ENCODE measurements at places on chromosomes 11 and 22.
A peak's percentile ranks its signal among the peaks of the same experiment; 100 is the strongest.

GRCh38 chr22:30265823-30266444, 717 bp downstream of the OSM start:
- peak; percentile 84 for DNase-seq

- DNase-seq, result no peak
Observed at GRCh38 chr22:41920271-41920976, 5.5 kb upstream of the SHISA8 start.

DNA sequence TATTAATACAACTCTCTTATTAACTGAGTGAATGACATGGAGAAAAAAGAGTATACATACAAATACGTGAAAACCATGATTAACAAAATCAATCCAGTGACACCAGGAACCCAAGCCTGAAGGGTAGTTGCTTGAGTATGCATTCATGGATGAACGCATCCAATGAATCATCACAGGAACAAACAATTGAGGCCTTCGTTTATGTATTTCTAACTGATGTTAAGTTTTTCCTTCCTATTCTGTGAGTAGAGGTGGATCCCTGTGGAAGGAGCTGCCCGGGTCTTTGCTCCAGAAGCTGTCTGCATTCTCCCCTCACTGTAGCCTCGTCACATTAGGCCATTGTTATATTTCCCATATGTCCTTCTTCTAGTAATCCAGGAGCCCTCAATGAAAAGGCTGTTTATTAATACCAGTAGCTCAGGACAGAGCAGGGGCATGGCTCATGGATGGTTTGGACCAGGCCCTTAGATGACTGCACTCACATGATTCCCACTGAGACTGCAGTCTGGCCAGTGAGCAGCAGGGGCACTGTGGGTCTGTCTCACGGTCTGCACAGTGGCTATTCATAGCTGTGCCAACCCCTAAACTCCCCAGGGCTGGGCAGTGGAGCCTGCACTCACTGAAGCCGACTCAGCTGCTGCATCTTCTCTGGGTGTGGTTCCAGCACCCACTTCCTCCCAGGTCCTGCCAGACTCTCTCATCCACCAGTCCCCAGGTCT, 128.1 kb upstream of the TOP3B start:
- no peak for DNase-seq

DNA sequence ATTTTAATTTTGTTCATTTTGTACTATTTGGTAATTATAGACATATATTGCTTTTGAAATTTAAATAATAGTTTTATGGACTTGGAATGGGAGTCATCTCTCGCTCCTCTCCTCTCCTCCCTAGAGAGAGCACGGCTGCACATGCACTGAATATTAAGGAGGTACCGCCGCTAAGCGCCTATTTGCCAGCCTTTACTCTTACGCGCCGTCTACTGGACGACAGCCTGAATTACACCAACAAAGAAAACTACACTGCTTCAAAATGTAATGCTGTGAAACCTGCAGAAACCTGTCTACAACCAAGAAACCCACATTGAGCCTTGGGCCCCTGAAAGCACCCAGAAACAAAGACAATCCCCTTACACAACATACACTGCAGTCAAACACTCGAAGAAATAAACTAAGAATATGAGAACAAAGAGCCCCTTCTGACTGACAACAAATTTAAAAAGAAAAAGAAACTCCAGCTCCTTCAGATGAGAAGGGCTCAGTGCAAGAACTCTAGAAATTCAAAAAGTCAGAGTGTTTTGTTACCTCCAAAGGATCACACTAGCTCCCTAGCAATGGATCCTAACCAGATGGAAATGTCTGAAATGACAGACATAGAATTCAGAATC, 737.2 kb downstream of the LRRC4C start:
- no peak for DNase-seq

DNA sequence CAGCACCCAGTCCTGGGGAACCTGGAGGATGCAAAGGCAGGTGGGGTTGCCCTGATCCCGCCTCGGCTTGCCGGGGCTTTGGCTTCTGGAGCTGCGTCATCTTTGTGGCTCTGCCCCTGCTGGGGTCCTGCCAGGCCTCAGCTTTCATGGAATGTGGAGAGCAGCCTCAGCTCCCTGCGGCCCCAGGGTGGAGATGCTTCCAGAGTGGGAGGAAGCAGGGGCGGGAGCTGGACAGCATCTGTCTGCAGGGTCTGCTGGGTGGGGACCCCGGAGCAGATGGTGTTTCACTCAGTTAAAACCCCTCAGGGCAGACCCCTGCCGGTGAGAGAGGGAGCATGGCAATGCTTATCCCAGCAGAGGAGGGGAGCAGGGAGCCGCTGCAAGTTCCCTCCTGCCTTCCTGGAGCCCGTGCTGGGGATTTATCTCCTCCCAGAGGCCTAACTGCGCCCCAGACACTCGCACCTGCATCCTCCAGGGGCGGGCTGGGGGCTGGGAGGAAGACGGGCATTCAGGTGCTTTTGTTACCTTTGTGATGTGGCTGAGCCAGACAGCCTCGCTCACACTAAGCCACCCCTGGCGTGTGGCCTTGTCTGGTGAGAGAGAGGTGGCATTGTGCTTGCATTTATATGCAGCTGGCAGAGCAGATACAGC, 15.7 kb downstream of the GRIK4 start:
- DNase-seq, result no peak

DNA sequence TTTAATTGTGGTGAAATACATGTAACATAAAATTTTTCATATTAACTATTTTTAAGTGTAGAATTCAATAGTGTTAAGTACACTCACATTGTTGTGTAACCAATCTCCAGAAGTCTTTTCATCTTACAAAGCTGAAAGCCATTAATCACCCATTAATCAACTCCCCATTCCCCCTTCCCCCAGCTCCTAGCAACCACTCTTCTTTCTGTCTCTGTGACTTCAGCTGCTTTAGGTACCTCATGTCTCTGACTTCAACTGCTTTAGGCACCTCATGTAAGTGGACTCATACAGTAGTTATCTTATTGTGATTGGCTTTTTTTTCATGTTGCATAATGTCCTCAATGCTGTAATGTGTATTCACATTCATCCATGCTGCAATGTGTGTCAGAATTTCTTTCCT, 150.8 kb upstream of the NTM start:
- no peak for DNase-seq

GRCh38 chr11:1219834-1220815, 2.7 kb upstream of the MUC5B start:
- no peak for DNase-seq

DNA sequence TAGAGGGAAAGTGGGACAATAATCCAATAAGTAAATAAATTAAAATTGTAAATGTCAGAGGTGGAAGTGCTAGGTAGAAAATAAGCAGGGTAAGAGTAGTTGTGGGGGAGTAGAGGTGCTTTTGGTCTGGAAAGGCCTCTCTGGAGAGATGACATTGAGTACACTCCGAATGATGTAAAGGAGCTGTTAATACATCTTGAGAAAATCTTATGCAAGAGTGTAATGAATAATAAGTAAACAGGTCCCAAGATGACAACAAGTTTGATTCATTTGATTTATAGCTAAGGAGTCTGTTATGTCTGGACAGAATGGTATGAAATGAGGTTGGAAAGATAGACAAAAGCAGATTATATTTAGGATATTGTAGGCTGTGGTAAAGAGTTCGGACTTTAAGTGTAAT, 87.5 kb downstream of the TMEM135 start:
- DNase-seq, result no peak
